ENCODE measurements at places on chromosomes 7 and 10. TPM values are rescaled to one million over a fixed set of nuclear protein-coding genes. Genes with fewer than 3 reads are reported as not detected.
A peak's percentile ranks its signal among the peaks of the same experiment; 100 is the strongest.

- no peak for DNase-seq
Observed at GRCh38 chr7:156100086-156100485, 287.8 kb upstream of the SHH start.

- DNase-seq, result peak; percentile 76
Observed at GRCh38 chr10:116742367-116743265, at the start of gene HSPA12A. TSS of gene HSPA12A (minus strand) at chr10:116742566. CDS start at chr10:116742469, 97 bp downstream.

The ATRNL1 gene
- total RNA-seq, result 11.4 TPM

DNA sequence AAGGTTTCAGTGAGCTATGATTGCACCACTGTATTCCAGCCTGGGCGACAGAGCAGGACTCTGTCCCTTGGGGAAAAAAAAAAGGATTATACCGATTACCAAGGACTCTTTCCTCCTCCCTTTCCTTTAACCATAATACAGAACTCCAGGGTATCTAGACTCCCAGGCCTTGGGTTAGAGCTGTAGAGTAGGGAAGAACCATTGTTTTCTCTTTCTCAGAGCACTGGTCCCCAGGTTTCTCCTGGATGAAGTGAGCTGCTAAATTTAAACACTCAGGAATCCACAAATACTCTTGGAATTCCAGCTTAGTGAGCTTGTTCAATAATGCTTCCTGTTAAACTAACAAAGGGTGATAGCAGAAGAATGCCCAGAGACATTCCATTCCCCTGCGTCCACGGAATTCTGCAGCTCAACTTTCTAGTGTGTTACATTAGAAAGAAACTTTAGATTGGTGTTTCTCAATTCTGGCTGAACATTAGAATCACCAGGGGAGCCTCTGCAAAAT lies 14.6 kb upstream of the RPEL1 start:
- peak; percentile 97 for DNase-seq

The SLC26A4 gene
- total RNA-seq, result not detected

The KCNMA1 gene
- total RNA-seq, result 50.7 TPM

The DYDC1 gene
- total RNA-seq, result not detected

DNA sequence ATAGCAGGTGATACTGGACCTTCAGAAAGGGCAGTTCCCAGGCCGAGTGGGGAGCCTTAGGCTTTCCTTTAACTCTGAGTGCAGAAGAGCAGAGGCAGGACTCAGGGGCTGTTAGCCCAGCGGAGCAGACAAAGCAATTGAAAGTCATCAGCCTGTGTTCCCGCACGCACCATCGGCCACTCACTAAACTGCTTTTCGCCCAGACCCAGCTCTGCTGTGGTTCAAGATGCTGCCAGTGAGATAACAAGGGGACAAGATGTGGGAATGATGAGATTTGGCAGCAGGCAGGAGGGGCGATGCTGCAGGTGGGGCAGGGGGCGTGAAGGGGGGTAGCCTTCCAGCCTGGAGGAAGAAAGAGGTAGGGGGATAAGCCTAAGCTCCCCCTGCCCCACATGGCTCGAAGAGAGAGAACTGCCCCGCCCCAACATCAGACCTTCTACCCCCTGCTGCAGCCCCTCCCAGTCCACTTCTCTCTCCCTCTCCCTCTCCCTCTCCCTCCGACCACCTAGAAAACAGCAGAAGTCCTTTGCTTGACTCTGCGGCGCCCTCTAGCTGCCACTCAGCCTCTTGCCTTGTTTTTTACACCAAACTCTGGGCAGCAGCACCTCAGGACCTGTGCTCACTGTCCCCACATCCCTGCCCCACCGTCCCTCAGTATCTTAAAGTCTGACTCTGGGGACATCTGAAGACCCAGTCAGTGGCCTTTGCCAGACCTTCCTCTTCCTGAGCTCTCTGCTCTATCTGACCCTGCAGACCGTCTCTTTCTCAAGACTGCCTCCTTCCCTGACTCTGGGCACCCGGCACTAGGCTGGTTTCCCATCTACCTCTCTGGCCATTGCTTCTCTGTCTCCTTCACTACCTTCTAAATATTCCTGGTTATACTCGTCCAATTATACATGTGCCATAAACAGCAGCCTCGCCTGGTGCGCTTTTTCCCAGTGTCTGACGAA lies 110.5 kb downstream of the C10orf105 start:
- DNase-seq, result peak; percentile 65

DNA sequence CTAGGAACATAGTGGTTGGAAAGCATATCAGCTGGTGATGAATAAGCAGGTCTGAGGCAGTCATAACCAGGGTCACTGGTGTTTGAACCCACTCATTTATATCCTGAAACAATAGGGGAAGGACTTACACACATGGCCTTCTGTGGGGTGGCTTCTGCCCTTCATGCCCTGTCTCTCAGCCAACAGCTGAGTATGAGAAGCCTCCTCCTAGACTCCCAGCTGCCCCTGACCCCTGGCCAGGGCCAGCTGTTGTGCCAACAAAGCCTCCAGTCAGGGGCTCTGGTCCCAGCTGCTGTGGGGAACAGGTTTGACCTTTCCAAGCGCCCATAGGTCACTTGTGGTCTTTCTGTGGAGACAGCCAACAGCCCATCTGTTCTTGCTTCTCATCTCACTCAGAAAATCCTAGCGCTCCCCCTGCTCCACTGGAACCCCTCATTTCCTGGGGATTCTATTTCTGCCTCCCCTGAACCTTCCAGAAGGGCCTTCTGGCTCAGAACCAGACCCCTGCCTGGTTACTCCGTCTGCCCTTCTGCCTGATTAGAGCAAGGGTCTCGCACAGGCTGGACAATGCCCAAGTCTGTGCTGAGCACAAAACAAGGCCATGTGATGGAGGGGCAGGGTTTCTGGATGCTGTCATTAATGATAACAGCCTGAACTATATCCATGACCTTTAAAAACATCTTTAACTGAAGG lies 9.7 kb upstream of the PURB start:
- DNase-seq, result no peak

The ZNF853 gene
- 5.4 TPM for total RNA-seq

The SPDYE5 gene
- total RNA-seq, result not detected

DNA sequence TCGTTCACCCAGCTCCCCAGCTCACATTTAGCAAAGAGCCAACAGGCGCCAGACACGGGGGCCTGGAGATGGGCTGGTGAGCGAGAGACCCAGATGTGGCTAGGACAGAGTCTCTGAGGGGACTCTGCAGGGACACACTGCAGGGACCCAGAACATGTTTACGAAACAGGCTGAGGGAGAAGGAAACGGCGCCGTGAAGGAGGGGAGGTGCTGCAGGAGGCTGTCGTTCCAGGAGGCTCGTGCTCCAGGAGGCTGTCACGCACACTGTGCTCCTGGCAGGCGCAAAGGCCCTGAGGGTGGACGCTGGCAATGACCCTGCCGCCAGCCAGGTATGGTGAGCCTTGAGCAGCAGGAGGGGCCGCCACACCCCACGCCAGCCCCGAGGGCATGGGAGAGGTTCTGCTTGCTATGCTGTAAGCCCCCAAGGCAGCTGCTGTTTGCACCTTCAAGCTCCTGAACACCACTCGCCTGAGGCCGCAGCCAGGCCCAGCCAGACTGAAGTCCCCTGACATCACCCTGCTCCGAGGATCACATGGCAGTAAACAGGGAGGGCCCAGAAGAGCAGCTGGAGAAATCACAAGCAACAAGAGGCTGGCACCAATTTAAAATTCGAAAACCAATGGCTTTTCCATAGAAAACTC lies 27.3 kb downstream of the ADAP1 start:
- no peak for DNase-seq

- no peak for DNase-seq
Observed at GRCh38 chr10:6583447-6583846, 3.4 kb upstream of the PRKCQ start.

DNA sequence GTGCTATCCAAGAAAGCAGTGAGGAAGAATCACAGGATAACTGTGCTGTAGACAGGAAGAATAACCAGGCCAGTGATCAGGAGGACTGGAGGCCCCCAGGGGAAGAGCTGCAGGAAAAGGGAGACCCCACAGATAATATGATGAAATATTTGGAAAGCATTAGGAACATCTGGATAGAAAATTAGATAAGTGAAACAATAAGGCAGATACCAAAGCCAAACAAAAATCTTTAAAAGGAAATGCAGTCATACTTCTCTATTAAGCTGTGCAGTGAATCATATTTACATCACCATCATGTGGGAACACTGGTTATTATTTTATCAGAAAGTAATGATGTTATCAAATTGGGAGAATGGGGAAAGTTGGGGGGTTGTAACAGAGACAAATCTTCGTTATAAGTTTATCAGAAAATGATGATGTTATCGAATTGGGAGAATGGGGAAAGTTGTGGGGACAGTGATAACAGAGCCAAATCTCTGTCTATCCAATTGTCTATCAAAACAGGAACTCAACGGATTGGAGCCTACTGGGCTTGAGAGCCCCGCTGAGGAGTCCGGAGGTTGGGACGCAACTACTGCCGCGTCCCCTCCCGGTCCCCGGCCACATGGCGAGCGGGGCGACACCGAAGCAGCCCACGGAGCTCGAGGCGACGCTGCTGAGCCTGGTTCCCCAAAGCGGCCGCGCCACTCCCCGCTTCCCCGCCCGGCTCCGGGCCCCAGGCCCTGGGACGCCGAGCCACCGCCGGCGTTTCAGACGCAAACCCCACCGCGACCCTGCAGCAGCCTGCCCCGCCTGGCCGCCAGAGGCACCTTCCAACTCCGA lies 14.0 kb upstream of the RALA start:
- peak; percentile 48 for DNase-seq

DNA sequence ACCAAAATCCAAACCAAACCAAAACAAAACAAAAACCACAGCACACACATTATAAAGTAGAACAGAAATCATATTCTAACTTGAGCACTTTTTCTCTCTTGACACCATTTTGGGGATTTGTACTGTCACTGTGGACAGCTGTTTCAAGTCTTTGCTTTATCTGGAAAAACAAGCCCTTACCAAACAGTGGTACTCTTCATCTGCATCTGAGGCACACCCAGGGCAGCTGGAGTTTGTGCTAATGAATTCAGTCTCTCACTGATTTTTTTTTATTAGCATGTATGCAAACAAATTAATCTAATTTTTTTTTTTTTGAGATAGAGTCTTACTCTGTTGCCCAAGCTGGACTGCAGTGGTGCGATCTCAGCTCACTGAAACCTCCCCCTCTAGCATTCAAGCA lies 171.4 kb downstream of the RAPGEF5 start:
- DNase-seq, result no peak

GRCh38 chr10:29841724-29842649 lies 207.2 kb upstream of the SVIL start:
- DNase-seq, result no peak

The CYP2C9 gene
- total RNA-seq, result not detected

DNA sequence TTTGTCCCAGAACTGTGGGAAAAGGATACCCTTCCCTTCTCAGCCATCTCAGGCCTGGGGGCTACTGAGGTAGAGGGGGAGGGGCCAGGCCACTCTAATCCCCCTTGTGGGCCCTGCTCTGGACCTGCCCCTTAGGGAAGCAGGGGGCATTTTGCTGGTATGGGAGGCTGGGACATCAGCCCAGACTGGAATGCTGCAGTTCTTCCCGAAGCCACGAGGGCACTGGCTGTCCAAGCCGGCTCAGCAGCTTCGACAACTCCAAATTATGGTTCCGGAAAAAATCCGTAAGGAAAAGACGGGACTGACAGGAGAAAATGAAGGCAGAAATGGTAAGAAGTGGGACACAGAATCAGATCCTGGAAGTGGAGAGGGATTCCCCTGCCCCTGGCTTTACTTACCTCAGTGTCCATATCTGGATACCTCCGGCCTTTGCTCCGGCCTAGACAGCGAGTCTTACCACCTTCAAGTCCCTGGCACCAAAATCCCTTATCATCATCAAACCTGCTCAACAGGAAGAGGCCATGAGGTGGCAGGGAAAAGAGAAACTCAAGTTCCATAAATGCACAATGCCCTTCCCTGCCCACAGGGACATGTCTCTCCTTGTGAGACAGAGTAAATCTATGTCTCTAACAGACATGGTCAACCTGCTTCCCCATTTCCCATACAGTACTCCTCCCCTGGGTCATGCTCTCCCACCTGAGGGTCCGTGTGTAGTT lies 9.0 kb downstream of the NDST2 start:
- DNase-seq, result no peak

The MOGAT3 gene
- not detected for total RNA-seq

- DNase-seq, result no peak
Observed at GRCh38 chr10:33799944-33800323, 465.5 kb upstream of the NRP1 start.

The TPK1 gene
- 3.9 TPM for total RNA-seq

The MKX gene
- 185 TPM for total RNA-seq

The NEUROG3 gene
- not detected for total RNA-seq

- DNase-seq, result no peak
Observed at GRCh38 chr10:4191894-4192293, 406.9 kb upstream of the KLF6 start.

DNA sequence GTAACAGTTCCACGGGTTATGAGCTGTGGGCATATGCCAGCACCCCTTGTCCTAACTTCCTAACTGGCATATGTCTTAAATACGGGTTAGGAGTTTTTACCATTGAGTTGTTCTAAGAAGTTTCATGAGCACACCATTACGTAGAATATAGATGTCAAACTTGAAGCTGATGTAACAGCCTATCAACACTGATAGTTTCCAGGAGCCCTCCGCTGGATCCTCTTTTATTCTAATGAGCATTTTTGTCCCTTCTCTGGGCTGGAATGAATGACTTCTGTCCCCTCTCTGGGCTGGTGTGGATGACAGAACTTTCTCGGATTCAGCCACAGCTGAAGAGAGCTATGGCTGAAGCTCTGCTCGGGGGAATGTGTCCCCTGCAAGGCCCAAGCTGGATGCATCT lies 256.3 kb downstream of the SORCS1 start:
- no peak for DNase-seq

DNA sequence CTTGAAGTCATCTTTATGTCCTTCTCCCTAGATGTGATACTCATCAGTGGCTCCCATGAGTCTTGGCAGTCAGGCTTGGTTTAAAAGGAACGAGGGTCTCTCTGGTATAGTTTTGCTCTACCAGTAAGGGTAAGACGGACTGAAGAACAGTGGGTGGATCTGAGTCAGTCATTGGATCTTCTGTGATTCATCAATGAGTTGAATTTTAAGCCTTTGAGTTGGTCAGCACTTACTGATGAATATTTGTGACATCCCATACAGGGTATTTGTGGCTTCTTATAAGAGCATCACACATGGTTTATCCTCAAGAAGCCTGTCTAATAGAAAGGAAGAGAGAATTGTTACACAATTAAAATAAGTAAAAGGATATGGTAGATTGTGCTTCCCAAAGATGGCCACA lies 87.3 kb upstream of the NAMPT start:
- DNase-seq, result no peak

DNA sequence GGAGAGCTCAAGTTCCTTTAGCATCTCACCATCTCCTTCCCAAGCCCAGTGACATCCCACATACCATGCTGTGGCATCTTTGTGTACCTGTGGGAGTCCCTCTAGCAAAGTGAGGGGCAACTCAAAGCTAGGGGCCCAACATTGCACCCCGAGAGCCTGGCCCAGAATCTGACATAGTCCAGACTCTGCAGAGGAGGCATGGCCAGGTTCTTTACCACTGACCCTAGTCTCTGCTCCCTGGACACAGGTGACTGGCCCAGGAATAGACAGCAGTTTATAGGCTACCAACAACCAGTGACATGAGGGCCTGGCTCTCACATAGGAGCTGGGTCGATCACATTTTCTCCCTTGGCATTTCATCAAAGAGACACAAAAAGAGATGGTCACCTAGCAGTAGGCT lies 444.0 kb upstream of the ZMIZ1 start:
- DNase-seq, result no peak

All from A172 (cell line).